ENCODE measurements at places on chromosomes 1 and 21.

- no peak for DNase-seq
Measured at GRCh38 chr1:246778663-246779062, 54.5 kb downstream of the SCCPDH start.

DNA sequence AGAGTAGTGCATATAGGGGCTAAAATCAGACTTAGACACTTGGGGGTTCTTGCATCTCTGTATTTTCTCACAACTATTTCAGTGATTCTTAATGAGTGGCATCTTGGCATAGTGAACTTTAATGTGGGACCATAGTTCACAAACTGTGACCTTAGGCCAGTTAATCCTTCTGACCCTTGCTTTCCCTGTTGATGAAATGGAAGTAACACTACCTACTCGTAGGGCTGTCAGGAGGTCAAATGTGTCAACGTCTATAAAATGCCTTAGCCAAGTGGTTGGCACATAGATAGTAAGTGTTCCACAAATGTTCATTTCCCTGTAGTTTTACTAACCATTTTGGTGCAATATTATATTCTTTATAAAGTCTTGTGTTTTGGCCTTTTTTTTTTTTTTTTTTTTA lies 49.4 kb downstream of the DYRK1A start:
- no peak for DNase-seq

GRCh38 chr1:43878440-43878839 lies 55.2 kb upstream of the ARTN start:
- DNase-seq = no peak

- no peak for DNase-seq
Measured at GRCh38 chr1:30744060-30744756, 13.4 kb downstream of the LAPTM5 start.

- DNase-seq = no peak
Measured at GRCh38 chr21:34243562-34243961, 120.2 kb upstream of the KCNE2 start.

- no peak for DNase-seq
Measured at GRCh38 chr1:201503397-201504176, 3.3 kb downstream of the CSRP1 start.

DNA sequence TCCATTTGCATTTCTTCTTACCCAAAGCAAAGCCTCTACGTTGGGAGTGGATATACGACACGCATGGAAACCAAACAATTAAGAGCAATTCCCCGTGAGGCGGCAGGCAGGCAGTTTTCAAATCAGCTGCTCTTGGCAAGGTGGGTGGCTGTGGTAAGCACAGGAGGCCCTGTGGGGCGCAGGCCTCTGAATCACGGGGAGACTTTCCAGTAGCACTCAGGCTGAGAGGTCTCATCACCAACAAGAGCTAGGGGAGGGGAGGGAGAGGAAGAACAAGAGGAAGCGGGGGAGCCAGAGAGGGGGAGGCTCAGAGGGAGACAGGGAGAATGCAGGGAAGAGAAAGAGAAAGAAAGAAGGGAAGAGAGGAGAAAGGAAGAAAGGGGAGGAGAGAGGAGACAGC lies 56.4 kb downstream of the MT1HL1 start:
- no peak for DNase-seq

DNA sequence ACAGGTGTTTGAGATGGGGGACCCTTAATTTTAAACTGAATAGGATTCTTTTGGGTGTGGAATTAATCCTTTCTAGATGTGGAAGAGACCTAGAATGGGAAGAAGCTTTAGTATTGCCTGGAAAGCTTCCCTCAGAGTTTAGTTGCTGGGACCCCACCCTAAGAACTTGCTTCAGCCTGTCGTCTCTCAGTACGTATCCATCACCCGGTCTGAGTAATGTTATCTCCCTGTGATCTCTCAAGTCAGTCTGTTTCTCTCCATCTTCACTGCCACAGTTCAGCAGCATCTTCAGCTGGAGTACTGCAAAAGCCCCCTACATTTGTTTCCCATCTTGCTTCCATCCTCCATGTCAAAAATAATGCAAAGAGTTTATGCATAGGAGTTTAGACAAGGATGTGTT lies 28.9 kb downstream of the CNST start:
- DNase-seq = no peak

- DNase-seq = no peak
Measured at GRCh38 chr1:47023268-47024140, at the start of gene CYP4X1. TSS of gene CYP4X1 (plus strand) at chr1:47023669. CDS start at chr1:47023818, 149 bp downstream.

DNA sequence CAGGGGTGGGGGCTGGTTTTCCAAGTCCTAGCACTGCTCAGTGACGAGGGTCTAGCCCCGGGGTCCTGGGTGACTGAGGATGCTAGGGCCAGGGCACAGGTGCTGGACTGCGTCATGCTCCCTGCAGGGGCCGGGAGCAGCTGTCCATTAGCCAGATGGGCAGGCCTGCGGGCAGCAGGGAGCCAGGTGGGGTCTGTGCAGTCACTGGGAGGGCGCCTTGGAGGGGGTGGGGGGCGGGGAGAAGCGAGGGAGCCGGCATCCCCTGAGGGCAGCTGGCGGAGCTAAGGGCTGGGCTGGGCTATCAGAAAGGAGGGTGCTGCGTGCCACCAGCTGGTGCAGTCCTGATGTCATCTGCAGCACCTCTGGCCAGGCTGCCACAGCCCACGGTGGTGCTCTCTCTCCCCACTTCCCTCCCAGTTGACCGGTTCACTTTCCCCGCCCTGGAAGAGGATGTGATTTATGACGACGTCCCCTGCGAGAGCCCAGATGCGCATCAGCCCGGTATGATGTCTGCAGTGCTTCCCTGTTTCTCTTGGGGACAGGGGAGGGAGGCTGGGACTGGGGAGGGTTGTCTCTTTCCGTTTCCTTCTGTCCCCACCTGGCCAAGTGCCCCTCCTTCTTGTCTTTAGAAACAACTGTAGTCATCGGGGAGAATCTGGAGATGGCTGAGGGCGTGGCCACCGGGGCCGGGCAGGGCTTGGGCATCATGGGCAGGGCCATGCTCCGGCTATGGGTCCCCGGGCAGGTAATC lies 63.8 kb downstream of the ARHGEF10L start:
- no peak for DNase-seq

DNA sequence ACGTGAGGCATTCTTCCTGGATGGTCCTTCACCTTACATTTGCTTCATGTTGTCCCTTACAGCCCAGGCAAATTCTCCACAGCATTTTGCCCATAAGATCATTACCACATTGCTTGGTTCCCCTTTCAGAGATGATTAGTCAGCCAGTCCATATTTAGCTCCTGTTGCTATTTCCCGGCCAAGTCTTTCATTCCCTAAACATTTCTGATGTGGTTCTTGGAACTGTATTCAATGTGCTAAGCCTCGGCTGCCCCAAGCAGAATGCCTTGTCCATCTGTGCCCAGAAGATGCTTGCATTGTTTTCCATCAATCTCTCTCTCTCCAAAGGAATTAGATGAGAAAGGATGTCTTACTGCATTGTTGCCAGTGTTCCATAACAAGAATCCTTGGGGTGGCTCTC lies 420.9 kb upstream of the CAMK1G start:
- no peak for DNase-seq

DNA sequence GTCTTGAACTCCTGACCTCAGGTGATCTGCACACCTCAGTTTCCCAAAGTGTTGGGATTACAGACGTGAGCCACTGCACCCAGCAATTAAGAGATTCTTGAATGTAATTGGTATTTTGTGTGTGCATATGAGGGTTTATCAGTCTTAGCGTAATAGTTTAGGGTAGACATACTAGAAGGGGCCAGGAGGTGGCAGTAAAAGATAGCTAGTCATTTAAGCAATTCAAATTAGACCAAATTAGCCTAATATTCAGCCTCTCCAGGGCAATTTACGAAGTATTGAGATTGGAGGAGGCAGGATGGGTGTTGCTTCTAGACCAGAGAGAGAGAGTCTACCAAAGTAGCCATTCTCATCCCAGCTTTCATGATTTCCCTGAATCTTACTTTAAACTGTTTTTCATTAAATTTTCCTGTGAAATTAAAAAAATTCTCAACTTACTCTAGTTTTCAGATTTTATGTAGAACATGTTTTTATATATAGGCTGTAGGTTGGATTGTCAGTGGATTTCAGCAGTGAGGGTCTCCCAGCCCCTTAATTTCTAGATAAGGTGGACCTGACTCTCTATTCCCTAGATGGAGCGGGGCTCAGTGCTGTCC lies 119.7 kb downstream of the HHAT start:
- DNase-seq = no peak

DNA sequence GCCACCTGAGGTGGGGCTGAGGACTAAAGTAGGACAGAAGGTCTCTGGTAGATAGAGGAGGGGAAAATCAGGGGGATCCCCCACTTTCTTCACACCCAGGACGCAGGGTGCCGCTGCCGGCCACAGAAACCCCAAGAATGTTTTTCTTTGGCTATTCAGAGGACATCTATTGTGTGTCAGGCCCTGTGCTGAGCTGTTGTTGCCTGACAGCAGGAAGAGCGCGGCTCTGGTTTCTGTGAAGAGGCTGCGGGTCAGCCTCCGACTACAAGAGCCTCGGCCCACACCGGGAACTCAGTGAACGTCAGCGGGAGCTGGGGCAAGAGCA lies 407 bp upstream of the PIGV start:
- no peak for DNase-seq

DNA sequence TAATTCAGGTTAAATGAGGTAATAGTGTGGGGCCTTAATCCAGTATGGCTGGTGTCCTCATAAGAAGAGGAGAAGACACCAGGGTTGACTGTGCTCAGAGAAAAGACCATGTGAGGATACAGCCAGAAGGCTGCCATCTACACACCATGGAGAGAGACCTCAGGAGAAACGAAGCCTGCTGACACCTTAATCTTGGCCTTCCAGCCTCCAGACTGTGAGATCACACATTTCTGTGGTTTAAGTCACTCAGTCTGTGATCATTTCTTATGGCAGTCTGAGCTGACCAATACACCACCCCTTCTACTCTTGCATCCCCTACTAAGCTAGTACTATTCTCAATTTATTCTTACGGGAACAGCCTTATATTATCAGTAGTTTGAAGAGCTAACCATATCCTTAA lies 310.0 kb downstream of the ZP4 start:
- DNase-seq = no peak

GRCh38 chr1:112714313-112715263 lies 544 bp downstream of the PPM1J start:
- no peak for DNase-seq

DNA sequence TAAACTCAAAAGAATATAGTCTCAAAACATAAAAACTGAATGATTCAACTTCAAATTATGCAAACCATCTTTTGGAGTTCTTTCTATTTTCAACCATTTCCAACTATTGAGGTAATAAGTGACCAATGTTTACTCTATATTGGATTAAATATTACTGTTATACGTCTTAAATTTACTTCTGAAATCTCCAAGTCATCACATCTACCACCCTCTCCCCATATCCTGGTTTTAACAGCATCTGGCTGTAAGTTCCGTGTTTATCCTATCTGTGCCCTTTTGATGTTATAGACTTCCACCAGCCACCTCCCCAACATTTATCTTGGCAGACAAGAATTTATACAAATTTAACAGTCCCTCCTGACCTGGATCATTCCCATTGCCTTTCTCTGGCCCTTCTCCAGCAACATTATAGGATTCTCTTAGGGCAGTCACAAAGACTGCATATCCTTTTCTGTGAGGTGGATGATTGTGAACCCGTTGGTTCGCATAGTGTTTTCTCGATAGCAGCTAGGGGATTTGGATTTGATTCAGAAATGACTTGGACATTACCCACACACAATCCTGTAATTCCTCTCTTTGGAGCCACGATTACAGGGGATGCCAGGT lies 313.4 kb upstream of the FMN2 start:
- no peak for DNase-seq

- peak; percentile 30 for DNase-seq
Measured at GRCh38 chr1:159076438-159077119, at the start of gene AIM2. TSS of gene AIM2 (minus strand) at chr1:159076766. CDS start at chr1:159073499, 3,267 bp downstream.

DNA sequence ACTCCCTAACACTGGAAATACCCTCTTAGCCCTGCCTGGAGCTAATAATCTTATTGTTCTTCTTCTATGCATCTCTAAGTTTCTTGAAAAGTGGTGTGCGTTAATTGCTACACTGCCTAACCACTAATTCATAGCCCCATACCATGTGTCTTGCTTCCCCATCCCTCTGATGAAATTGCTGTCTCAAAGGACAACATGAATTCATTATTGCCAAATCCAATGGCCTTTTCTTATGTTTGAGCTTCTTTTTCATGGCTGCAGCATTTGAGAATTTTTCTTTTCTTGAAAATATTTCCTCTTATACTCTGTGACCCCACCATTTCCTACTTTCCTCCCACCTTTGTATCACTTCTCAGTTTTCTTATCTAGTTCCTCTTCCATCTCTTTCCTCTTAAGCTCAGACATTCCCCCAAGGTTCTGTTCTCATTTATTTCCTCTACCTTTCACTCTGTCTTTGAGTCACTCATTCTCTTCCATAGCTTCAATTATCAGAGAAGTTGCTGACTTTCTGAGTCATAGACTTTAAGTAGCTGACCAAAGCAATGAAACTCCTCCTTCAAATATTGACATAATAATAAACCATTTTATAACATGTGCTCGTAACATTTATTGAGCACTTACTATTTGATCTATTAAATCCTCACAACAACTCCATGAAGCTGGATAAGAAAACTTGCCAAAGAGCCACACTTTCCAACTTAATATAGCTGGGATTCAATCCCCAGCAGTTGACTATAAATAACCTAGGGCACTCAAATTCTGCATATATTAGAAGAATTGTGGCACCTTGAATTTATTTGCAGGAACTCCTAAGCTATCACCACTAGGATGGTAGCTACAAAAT lies 35.5 kb upstream of the ATP6V1G3 start:
- DNase-seq = no peak

GRCh38 chr1:64282351-64282750 lies 78.9 kb downstream of the UBE2U start:
- no peak for DNase-seq

DNA sequence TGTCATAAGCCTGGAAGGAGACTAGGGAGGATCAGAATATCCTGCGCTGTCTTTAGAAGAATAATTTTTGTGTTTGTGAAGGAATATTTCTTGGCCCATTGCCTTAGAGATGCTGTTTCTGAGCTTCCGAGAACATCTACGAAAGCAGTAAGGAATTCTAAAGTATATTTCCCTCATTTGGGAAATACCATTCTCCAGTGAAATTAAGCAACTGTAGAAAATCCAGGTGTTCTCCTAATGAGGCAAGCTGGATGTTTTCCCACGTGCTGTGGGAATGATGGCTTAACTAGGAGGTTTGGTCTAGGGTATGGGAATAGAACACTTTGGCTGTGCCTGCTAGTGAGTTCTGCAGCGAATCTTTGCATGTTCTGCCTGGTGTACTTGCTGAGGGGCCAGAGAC lies 168.9 kb upstream of the KIAA0040 start:
- no peak for DNase-seq

GRCh38 chr1:234528074-234528865 lies 49.3 kb upstream of the TARBP1 start:
- DNase-seq = no peak

DNA sequence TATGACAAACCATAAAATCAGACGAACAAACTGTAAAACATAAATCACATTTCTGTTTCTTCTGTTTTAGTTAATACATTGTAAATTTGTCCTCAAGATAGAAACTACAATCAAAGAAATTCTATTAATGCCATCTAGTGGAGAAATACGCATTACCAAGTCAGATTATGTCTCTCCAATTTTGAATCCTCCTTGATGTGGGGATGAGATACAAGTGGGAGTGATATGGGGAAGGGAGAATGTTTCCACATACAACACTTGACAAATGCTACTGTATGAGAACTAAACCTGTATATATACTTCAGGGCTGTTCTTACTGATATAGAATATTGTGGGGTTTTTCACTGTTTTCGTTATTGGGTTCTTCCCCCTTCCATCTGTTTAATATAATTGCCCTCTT lies 2.6 kb downstream of the HFM1 start:
- DNase-seq = no peak

All from activated T-cell treated with anti-CD3 and anti-CD28 coated beads for 1 hour (primary cell).